ENCODE measurements at places on chromosomes 2 and 18.

GRCh38 chr2:142285480-142285879, 154.7 kb upstream of the LRP1B start:
- no peak for DNase-seq

- DNase-seq = no peak
Observed at GRCh38 chr2:151869291-151869690, 41.1 kb upstream of the ARL5A start.

DNA sequence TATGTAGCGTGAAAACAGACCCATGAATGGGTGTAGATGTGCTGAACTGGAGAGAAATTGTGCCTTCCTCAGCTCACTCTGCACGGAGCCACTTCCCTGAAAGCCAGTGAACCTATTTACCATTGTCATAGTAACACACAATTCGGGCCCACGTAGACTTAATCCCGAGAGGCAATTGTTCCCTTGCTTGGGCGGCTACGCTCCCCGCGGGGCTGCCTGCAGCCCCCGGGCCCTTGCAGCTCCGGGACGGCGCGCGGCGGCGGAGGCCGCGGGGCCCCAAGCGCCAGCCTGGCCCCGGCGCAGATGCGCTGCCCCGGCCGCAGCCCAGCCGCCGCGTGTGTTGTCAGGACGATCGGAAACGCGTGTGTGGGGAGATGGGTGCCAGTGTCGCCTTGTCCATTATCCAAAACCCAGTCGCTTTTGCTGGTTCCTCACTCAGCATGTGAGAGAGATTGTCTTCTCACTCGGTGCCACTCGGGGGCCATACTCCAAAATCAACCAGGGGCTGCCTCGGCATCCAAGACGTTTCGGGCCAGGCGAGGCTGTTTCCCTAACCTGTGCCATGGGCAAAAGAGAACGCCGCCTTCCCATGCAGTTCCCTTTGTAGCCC, 17.9 kb upstream of the LRRTM1 start:
- no peak for DNase-seq

- DNase-seq = no peak
Observed at GRCh38 chr2:180790891-180791290, 189.5 kb upstream of the UBE2E3 start.

GRCh38 chr2:56239437-56239836, 55.6 kb downstream of the CCDC85A start:
- DNase-seq = no peak

DNA sequence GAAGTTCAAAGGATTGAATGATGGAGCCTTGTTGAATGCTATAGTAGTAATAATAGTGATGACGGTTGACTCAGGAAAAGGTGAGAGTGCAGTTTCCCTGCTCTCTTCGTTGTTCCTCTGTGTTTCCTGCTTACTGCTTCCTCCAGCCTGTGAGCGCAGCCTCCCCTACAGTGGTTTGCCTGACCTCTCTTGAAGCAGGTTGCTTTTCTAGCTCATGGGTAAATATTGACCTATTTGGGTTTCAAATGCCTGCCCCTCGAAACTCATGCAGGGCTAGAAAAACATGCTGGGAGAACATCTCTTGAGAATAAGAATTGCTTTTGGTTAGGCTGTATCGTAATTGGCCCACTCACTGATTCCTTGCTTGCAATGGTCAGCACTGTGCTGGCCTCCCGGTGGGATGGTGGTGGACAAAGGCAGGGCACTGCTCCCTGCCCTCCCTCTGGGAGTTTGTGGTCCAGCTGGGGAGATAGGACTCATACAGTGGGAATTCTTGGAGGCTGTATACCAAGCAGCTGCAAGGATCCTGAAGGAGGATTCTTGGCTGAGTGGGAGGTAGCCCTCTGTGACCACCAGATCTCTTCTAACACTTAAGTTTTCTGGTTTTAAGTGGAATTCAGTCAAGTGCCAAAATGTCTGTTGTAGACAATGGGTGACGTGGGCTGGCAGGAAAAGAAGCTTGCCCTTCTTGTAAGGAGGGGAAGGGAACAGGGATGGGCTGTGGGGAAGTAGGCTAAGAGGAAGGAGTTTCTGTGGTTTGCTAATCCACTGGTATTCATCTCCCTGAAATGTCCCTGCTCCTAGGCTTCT, 5.4 kb upstream of the RNF181 start:
- no peak for DNase-seq

DNA sequence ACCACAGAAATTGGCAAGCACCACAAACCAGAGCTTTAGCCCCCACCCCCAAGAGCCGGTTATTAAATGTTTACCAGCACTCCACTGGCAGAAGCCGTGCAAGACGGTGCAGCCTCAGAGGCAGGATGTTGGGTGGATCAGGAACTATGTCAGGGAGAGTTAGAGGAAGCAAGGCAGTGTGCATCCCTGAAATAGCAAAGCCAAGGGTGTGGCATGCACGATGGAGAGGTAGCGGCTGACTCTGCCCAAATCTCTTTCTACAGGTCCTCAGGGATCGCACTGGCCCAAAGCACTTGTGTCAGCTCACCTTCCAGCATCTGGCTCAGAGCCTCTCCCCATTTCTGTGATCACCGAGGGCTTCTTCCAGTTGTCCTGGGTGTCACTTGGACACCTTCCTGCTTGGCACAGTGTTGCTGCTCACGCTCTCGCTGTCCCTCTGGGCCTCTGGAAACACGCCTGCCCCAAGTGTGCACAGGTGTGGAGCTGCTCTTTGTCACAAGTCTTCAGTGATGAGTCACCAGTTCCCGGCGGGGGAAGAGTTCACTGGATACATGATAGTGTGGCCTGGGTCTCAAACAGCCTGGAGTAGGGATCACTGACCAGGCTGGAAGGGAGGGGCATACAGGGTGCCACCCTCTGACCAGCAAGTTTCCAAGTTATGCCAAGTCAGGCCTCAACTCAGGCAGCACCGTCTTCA, 17.3 kb upstream of the B3GNT7 start:
- DNase-seq = no peak

- DNase-seq = no peak
Observed at GRCh38 chr2:228725031-228725430, 543.5 kb upstream of the SPHKAP start.

DNA sequence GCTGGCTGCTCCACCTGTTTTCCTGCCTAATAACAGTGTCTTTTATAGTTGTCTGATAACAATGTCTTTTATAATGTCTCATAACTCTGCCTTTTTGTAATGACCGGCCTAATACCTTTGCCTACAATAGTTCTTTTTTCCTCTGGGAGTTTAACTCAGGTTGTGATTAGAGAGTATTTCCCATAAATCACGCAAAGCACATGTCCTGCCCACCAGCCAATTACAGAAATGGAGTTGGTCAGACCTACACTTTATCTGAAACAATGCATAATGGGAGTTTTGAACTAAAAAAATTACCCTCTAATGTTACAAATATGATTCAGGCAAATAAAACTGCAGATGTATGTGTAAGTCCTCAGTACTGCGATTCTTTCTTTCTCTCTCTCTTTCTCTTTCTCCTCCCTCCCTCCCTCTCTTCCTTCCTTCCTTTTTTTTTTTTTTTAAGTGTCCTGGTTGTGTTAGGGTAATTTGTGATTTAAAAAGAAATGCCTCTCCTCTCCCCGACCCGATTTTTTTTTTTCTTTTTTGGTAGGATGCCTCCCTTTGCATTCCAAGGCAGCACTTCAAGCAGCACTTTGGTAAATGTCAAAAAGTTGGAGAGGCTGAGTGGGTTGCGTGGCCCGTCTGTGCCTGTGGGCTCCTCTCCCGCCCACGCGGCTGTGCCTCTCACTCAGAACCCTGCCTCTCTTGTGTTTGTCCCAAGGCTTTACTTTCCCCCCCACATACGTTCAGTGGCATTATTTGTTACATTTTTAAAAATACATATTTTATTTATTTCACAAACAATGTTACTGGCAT, 147.3 kb downstream of the AGAP1 start:
- no peak for DNase-seq

- no peak for DNase-seq
Observed at GRCh38 chr2:3283206-3283605, 94.4 kb downstream of the EIPR1 start.

- DNase-seq = no peak
Observed at GRCh38 chr2:122266636-122267035, 511.2 kb downstream of the TSN start.

- DNase-seq = no peak
Observed at GRCh38 chr2:136062066-136062837, 55.7 kb downstream of the CXCR4 start.

DNA sequence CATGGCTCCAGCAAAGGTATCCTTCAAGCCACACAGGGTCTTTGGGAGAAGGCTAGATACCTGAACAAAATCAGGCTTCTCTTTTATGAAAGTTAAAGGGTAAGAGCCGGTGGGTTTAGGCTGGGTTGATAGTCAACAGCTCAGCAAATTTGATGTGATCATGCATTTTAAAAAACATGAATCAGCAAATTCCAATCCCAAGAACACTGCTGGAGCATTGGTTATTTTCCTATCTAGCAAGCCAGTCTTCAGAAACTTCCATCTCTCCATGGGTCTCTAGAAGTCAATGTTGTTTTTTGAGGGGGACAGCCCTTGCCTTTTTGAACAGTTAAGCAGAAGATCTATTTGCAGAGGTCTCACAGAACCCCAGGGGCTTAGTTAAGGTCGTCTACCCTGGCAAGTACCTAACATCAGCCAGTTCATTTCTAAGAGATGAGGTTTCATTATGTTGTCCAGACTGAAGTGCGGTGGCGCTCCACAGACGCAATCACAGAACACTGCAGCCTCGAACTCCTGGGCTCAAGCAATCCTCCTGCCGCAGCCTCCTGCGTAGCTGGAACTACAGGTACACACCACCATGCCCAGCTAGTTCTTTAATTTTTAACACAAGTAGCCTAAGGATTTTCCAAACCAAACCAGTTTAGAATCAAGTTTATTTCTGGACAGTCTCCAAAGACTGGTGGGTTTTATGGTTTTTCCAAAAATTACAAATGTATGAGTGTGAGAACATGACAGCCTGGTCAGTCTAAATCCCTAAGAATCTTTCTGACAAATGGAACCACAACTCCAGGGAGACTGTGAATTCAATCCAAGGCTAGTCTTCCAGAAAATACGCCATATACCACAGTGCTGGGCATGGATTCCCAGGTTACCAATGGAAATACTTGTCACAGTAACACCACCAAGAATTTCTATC, 4.1 kb upstream of the ZCCHC2 start:
- DNase-seq = no peak

- DNase-seq = no peak
Observed at GRCh38 chr18:59096098-59096789, 43.4 kb upstream of the SEC11C start.

DNA sequence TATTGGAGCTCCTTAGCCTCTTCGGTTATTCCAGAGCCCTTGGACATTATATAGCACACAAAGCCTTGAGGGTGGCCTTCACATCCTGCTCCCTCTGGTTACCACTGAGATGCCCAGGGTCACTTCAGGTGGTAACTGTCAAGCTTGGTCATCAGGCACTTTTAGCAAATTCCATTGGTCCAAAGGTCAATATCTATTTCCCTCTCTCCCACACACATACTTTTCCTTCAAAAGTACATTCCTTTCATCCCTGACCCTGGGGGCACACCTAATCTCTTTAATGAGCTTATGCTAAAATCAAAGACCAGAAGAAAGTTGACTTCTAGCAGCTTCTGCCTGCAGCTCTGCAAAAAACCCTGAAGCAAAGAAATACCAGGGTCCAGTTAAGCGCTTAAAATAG, 172.0 kb upstream of the NRP2 start:
- DNase-seq = no peak

GRCh38 chr2:208064220-208064961, 39.1 kb upstream of the PLEKHM3 start:
- DNase-seq = no peak

DNA sequence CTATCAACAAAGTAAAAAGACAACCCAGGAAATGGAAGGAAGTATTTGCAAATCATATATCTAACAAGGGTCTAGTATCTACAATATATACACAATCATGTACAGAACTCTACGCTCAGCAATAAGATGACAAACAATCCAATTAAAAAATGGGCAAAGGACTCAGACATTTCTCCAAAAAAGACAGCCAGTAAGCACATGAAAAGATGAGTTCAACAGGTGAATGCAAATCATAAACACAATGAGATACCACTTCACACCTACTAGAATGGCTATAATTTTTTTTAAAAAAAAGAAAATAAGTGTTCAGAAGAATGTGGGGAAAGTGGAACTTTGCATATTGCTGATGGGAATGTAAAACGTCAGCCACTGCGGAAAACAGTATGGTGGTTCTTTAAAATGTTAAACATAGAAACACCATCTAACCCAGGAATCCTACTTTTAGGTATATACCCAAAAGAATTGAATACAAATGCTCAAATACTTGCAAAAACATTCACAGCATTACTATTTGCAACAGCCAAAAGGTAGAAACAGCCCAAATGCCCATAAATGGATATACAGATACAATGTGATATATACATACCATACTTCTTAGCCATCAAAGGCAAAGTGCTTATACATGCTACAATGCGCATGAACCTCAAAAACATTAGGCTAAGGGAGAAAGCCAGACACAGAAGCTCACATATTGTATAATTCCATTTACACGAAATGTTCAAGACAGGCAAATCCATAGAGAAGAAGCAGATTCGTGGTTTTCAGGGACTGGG, 121.2 kb downstream of the CABYR start:
- DNase-seq = no peak

DNA sequence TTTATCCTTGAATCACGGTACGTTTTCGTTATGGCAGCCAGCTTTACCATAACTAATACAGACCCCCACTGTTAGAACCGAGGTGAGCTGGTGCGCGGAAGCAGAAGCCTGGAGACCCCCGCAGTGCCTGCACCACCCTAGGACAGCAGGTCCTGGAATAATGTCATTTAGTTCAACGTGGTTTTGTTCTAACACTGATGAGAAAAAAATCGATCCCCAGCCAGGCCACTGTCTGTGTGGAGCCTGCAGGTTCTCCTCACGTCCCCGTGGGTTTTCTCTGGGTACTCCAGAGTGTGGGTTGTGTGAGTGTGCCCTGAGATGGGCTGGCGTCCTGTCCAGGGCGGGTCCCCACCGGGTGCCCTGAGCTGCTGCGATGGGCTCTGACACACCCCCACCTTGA, 69.9 kb upstream of the ST3GAL5 start:
- DNase-seq = no peak

DNA sequence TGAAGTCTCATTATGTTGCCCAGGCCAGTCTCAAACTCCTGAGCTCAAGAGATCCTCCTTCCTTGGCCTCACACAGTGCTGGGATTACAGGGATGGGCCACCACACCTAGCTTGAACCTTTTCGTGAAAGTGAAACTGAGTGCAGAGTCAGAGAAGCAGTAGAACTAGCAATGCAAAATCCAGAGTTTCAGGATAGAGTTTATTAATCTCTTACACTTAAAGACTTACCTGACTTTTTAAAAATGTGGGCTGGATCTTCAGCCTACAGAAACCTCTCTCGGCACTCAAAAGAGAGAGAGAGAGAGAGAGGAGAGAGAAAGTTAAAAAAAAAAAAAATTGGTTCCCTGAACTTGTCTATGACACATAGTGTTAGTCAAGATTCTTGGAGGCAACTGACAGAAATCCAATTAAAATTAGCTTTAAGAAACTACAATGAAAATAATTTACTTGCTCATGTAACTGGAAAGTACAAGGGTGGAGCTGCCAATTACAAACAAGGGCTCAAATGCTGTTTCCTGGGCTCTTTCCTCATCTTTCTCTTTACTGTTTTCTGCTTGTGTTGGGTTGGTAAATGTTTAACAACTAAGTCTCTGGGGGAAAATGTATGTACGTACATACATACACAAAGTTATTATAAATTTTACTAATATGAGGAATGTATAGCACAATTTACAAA, 98.1 kb upstream of the CERS6 start:
- DNase-seq = no peak
